ENCODE measurements at places on chromosomes 4 and X. TPM values are rescaled to one million over a fixed set of nuclear protein-coding genes. Genes with fewer than 3 reads are reported as not detected.

Gene TRIM61
- not detected for total RNA-seq

Gene C4orf46
- 2.3 TPM for total RNA-seq

Gene RNF113A
- 19.2 TPM for total RNA-seq

- no peak for DNase-seq
Observed at GRCh38 chrX:20028588-20028987, 37.7 kb upstream of the BCLAF3 start.

DNA sequence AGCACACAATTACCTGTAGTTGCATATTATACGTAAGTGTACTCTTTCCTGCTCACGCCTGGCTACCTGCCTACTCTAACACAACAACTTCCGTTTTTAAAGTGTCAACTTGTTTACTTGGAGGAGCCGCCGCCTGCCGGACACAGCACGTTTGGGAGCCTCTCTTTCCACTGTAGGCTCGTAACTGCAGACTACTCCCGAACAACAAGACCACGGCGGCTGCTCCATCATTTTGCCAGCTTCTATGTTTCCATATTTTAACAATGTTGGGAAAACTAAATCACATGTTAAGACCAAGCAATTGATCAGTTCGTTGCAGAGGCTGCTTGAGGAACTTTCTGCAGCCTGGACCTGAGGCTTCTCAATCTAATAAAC, 841 bp downstream of the MTNR1A start:
- DNase-seq: peak; percentile 39

DNA sequence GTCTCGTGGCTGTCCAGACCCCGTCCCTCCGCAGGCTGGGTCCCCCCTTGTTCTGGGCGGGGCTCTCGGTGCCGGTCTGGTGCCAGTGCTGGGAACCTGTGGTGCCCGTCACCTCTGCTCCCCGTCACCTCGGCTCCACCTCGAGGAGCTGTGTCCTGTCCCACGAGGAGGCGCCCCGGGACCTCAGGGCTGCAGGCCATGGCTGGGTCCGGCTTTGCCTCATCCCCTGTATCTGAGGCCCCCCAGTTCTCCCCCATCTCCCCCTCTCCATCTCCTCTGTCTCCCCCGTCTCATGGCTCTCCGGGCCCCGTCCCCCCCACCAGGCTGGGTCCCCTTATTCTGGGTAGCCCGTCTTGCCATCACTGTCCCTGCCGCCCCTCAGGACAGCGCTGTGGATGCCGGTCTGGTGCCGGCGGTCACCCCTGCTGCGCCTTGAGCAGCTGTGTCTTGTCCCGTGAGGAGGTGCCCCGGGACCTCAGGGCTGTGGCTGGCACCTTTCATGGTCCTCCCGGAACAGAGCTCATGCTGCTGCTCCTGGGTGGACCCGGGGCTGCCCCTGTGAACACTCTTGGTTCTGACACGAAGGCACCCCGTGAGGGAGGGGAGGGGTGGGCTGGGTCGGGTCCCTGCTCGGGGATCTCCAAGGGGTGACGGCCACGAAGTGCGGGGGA, 13.4 kb upstream of the GTPBP6 start:
- no peak for DNase-seq

DNA sequence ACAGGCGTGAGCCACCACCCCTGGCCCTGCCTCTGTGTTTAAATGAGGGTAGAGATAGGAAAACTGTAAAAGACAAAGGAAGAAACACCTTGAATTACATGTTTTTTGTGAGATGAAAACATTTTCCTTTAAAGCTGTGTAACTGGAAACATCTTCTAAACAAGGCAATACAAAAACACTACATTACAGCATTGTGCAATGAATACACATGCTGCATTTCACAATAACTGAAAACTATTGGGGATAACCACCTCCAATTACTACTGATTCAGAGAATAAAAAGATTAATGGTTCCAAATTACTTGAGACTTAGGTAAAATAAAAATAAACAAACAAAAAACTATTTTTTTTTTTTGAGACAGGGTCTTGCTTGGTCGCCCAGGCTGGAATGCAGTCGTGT, 7.6 kb upstream of the OGT start:
- DNase-seq: no peak

GRCh38 chrX:31934842-31935370, 863.1 kb upstream of the FTHL17 start:
- DNase-seq: no peak

GRCh38 chr4:75545526-75545925, 10.3 kb upstream of the ODAPH start:
- DNase-seq: no peak

DNA sequence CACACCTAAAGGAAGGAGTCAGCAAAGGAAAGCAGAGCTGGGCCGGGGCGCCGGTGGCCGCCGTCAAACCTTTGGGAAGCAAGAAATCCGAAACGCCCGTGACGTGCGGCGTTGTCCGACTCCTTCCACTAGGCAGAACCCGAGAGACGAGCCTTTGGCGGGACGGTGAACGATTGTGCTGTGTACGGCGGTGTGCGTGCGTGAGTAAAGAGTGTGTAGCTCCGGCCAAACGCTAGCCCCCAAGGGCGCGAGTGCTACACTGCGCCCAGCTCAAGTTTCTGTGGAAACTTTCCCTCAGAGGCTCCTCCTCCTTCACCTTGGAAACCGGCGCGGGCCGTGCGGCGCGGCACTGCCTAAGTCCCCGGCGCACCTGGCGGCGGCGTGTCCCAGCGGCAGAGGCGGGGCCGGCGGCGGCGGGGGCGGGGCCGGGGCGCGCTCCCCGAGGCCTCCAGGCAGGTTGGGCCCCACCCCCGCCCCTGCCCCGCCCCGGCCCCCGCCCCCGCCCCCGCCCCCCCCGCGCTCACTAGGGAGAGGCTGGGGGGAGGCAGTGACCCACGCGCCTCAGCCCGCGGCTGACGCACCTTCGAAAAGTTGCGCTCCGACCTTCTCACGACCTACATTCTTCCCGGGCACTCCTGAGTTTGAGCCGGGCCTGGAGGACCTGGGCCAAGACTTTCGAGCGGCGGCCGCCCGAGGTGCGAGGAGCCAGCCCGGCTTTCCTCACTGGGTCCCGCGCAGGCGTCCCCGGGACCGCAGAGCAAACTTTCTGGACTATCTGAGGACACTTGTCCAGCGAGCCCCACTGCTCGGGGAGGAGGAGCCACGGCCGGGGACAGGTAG, at the start of gene FHIP1A:
Gene FHIP1A, plus strand, starts transcription at position 547 of the 840 bp plus-strand sequence. CDS start 157,084 bp downstream, outside the sequence.
- peak; percentile 95 for DNase-seq

- DNase-seq: no peak
Observed at GRCh38 chr4:130753926-130754325, 1658.0 kb downstream of the C4orf33 start.

GRCh38 chrX:45860450-45860849, 659.8 kb upstream of the DIPK2B start:
- DNase-seq: no peak

- DNase-seq: no peak
Observed at GRCh38 chr4:176755001-176755400, 37.7 kb downstream of the VEGFC start.

GRCh38 chr4:87497578-87497977, 31.6 kb downstream of the SPARCL1 start:
- no peak for DNase-seq

GRCh38 chr4:102726068-102726467, 34.7 kb downstream of the MANBA start:
- DNase-seq: no peak

DNA sequence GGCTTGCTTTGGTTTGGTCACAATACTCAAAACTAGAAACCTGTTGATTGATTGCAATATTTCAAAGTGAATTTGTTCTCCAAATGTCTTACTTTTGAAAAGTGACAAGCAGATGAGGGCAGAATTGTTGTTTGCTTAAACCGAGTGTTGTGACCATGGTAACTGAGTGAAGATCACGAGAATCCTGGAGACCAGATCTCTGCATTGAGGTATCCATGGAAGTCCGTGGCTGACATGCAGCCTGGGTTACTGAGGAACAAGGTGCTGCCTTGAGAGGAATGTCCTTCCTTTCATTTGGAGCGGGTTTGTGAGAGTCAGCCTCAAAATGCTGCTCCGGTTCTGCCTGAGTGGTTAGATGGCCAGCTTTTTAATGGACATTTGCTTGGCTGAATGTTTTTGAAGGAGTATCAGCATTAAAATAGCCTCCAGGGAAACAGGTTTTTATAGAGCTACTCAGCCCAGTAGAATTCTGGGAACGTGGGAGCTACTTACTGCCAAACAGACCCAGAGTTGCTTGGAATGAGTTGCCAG, 31.3 kb downstream of the NYX start:
- DNase-seq: no peak

DNA sequence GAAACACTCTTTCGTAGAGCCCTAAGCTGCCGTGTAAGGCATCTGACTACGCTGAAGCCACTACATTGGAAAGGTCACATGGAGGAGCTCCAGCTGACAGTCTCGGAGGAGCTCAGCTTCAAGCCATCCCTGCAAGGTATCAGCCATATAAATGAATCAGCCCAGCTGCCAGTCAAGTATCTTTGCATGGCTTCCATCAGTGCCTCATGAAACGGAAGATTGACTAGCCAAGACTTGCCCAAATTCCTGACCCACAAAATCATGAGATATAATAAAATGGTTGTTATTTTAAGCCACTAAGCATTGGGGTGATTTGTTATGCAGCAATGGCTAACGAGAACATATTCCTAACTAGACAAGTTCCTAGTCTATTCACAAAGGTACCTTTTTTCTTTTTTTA, 104.1 kb upstream of the SCOC start:
- no peak for DNase-seq

- no peak for DNase-seq
Observed at GRCh38 chrX:112784692-112785091, 55.9 kb downstream of the AMOT start.
